Amniotic stem cell (primary cell): ENCODE measurements at places on chromosomes 6 and 20.

- DNase-seq: no peak
Measured at GRCh38 chr20:9093218-9093957, 24.5 kb downstream of the PLCB4 start.

DNA sequence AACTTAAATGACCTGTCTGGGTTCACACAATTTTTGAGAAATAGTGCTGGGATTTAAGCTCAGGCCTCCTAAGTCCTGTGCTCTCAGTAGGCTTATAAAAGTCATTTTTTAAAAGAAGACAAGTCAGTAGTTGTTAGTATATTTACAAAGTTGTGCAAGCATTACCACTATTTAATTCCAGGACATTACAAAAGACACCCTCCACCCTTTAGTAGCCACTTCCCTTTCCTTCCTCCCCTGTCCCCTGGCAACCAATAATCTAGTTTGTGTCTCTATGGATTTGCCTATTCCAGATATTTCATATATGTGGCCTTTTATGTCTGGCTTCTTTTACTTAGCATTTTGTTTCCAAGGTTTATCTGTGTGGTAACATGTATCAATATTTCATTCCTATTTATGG, 37.6 kb downstream of the HMGN3 start:
- DNase-seq: no peak

DNA sequence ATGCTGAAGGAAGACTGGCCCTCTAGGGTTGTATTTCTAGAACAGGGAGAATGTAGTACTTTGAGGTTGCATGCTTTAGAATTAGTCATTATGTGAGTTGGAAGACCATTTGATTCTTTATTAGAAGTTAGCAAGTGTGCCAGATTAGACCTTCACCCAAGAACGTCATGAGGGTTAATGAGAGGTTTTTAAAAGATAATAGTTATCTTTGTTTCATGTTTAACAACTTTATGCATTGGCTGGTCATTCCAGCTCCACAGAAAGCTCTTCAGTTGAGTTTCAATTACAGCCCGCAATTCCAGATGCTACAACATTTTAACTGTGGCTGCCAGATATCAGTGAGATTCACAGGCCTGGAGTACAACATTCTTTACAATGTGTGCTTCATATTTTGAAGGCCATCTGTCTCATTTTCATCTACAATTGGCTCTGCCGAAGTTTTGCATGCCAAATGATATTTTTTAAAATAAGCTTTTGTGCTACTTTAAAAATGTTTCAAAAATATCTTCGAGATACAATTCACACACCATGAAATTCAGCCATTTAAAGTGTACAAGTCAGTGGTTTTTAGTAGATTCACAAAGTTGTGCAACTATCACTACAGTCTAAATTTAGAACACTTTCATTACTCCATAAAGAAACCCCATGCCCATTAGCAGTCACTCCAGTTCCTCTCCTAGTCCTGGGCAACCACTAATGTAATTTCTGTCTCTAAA, 61.1 kb upstream of the FBXO30 start:
- no peak for DNase-seq

GRCh38 chr6:111263837-111264236, 176.5 kb downstream of the SLC16A10 start:
- peak; percentile 63 for DNase-seq

- DNase-seq: no peak
Measured at GRCh38 chr20:47956268-47956995, 171.2 kb upstream of the SULF2 start.

GRCh38 chr6:98827295-98828159, 6.8 kb upstream of the POU3F2 start:
- no peak for DNase-seq

- DNase-seq: no peak
Measured at GRCh38 chr20:1568163-1568490, 10.6 kb upstream of the SIRPD start.
